Hematopoietic multipotent progenitor cell treated with erythropoietin and hydrocortisone succinate and interleukin-3 and kit ligand, for 6 days (in vitro differentiated cells): ENCODE measurements at places on chromosomes 11 and 22.

DNA sequence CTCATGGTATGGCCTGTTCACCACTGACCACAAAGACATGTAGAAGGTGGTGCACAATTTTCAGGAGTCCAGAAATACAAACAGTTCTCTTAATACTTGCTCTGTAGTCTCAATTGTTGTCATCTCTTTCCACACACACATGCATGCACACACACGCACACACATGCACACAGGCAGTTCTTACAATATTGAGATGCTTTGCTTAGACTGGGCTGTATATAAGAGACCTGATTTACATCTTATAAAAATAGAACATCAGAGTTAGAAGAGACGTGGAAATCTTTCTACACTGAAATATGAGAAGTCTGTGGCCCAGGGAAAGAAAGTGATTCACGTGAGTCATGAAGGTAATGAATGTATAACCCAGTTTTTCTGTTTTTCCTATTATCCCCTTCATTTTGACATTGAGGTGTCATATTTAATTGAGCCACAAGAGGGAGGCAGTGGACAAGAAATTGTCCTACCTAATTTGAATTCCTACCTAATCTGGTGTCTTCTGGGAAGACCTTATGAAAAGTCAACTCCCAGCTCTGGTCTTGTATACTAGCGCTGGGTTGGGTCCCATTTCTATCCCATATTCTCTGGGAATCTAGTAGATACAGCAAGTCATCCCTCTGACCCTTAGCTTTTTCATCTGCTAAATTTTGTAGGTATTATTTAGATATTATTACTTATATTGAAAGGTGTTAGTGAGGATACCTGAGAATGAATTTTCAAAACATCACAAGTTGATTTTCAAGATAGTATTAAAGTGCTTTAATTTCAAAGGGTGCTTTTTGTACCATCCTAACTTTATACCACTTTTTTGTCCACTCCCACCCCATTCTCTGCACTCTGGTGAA lies 14.9 kb upstream of the MS4A4A start:
- DNase-seq = peak; percentile 59

- no peak for DNase-seq
Measured at GRCh38 chr11:40032331-40032730, 1427.1 kb downstream of the LRRC4C start.

GRCh38 chr22:48722661-48723060 lies 1105.0 kb downstream of the BRD1 start:
- no peak for DNase-seq

DNA sequence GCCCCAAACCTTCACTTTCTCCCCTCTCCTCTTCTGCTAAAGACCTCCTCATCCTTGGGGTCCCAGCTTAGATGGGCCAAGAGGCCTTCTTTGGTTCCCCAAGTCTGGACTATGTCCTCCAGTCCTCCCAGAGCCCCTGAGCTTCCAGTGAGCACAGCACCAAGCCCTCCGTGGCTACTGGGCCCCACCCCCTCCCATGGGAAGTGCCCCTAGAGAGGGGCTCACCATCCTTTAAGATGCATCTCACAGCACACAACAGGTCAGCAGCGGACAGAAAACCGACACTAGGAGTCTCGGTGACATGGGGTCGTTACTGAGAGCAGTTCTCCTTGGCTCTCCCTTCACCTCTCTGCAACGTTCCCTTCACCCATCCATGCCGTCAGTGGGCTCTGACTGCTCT lies 2.7 kb downstream of the LRRC32 start:
- DNase-seq = no peak

GRCh38 chr11:91984033-91984584 lies 240.5 kb upstream of the FAT3 start:
- no peak for DNase-seq

DNA sequence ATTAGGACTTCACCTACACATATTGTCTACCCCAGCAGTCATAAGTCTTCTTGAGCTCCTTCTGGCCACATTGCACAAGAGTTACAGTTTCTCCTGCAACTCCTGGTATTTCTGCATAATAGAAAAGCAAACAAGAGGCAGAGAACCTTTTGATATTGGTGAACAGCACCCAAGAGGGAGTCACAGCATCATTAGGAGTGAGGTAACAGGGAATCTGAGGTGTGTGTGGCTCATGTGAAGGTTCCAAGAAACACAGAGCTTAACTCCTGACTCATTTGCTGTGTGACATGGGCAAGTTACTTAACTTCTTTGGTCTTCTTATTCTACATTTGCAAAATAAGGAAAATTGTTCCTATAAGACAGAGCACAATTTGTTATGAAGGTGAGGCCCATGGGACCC lies 374.6 kb downstream of the INSC start:
- DNase-seq = no peak

DNA sequence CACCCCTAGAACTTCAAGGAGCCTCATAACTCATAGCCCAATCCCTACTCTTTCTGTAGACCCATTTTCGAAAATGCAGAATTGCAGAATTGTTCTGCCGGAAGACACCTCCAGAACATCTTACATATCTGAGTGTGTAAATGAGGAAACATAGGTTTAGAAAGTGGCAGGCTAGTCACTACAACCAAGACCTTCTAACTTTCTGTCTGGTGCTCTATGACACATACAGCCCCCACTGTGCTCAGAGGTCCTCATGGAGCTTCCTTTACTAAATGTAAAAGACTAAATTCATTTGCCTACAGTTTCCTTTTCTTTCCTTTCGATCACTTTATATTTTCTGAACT lies 132.1 kb upstream of the DDI1 start:
- no peak for DNase-seq

GRCh38 chr11:14542324-14542723 lies 22.1 kb upstream of the PSMA1 start:
- DNase-seq = peak; percentile 17

DNA sequence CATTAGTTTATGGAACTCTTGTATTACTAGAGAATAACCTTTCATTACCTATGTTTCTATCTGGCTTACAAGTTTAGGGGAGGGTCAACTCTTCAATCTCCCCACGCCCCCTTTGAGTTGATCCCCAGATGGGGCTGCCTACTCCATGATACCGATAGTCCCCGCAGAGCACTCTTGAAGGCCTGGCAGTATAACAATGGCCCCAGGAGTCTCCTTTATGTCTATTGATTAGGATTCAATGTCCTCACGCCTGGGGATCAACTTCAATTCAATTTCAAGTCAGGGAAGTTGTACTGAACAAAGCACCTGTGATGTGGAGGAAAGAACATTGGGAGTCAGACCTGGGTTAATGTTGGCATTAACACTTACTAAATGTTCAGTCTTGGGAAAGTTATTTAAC lies 520.2 kb downstream of the METTL15 start:
- no peak for DNase-seq

DNA sequence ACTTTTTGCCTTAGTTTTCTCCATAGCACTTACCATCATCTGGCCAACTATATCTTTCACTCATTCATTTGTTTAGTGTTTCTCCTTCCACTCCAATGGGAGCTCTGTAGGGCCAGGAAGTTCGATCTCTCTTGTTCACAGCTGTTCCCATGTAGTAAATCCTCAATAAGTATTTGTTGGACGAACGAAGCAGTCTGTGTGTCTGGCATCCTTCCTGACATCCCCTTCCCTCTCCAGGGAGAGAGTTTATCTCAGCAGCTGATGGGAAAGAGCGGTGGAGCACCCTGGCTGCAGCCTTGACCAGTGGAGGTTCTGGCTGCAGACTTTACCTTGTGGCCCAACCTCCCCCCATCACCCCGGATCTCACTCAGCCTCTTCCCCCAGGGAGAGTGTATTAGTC lies 141.7 kb downstream of the CHST1 start:
- no peak for DNase-seq

- no peak for DNase-seq
Measured at GRCh38 chr11:72792437-72793021, 1.3 kb downstream of the STARD10 start.

GRCh38 chr11:82398300-82398815 lies 335.3 kb downstream of the FAM181B start:
- DNase-seq = no peak

GRCh38 chr11:80650966-80651365 lies 1210.1 kb upstream of the TENM4 start:
- DNase-seq = no peak

- DNase-seq = no peak
Measured at GRCh38 chr11:112440518-112440917, 179.9 kb upstream of the PLET1 start.

DNA sequence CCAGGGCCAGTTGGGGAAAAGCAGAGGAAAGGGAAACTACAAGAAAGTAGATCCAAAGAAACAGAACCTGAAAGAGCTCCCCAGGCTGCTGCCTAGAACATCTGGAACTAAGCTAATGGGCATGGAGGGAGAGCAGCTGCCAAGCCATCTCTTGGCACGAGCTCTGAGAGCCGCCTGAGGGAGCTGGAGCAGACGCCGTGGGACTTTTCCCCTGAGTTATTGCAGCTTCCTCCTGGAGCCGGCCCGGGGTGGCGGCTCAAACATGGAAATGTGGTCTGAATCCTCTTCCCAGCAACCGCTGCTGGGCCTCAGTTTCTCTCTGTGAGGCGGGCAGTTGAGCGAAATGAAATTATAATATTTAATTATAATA lies 41.8 kb downstream of the LIF start:
- DNase-seq = no peak

- DNase-seq = no peak
Measured at GRCh38 chr11:19258641-19259230, 18.0 kb upstream of the E2F8 start.

DNA sequence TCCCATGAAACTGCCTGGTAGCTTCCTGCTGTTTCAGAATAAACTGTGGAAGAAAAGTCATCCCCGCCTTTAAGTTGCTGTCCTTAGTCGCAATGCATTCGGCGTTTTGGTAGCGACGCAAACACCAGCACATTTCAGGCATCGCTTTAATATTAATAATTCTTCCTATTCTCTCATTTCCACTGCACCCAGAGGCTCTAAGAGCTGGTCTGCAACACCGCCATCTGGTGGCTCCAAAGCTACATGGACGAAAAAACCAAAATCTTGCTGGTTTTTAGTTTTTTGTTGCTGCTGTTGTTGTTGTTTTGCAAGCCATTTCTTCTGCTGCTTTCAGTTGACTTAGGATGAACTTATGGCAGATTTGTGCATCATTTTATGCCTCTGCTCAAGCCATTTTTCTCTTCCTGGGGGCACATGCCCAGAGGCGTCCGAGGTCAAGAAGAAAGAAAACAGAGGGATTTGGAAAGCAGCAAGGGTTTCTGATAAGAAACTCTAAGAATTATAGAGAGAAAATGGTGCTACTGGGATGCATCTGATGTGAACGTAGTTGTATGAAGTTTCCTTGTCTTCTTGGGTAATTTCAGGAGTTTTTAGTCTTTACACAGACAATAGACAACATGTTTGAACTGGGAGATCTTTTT lies 345.4 kb upstream of the KIRREL3 start:
- peak; percentile 63 for DNase-seq

GRCh38 chr11:70747285-70747684 lies 349.0 kb downstream of the CTTN start:
- DNase-seq = no peak

DNA sequence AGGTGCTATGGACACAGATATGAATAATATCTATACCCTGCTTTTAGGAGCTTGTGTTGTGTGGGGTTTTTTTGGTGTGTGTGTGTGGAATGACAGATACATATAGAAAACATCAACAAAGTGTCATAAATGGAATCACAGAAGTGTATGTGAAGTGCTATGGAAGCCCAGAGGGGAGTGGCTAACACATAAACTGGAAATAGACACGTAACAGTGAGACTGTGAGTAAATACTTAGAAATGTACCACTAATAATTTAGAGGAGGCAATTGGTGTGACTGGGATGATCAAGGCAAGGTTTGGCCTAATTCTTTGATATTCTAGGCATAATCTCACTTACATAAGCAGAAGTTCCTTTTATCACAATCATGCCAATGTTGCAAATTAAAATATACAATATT lies 169.3 kb upstream of the TENM4 start:
- no peak for DNase-seq

DNA sequence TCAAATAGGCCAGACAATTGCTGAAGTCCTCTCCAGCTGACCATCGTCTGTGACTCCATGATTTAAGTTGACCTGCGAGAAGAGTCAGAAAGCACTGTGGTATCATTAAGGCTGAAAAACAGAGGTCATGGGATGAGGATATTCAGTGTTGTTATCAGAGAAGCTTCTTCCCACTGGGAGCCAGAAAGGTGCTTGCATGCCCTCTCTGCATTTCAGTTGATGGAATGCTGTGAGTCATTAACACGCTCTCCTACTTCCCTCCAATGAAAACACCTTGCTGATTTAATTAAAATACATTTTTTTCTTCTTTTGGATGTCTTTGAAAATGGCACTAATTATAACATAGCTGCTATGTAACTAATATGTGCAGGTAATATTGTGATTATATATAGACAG lies 667.0 kb downstream of the NTM start:
- DNase-seq = no peak

GRCh38 chr22:20532256-20532993 lies 25.0 kb downstream of the MED15 start:
- DNase-seq = no peak

DNA sequence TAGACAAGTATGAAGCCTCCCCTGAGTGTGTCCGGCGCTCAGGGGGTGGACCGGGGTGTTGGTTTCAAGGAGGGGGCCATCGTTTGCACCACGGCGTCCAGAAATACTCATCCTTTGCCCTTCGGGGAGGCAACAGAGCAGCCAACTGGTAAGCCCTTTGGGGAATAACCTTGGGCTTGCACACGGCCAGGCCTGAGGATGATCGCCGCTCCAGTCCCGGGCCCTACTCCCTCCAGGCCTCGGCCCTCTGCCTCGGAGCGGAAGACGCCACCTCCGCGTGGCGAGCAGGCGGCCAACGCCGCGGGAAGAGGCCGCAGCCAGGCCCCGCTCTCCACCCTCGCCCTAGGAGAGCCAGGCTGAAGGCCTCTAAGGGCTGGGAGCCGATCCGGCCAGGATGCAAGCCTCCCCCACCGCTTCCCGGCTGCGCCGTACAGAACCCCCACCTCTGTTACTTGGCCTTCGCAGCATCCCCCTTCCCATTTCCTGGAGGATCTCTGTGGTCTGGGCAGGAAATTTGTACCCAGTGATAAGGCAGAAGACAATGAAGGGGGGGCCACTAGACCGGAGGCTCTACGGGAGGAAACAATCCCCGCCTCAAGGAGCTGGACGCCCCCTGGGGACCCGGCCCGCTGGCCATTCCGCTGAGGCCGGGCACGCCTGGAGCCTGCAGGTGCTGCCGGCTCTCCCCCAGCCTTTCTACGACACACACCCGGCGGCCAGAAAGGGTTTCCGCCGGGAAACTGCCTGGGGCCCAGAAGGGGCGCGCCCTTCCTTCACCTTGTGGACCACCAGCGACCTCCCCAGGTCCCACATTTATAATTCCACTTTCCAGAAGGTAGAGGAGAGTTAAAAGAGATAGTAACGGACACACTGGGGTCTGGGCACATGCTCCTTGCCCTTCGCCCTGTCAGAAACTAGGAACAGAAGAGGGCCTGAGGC lies 2.6 kb downstream of the ESAM start:
- no peak for DNase-seq
